ENCODE measurements at places on chromosomes 11 and 22. TPM values are rescaled to one million over a fixed set of nuclear protein-coding genes. Genes with fewer than 3 reads are reported as not detected.

Gene SELENOH
- total RNA-seq, result 204 TPM

- no peak overlapping the region for H3K4me3 ChIP-seq
- no peaks in the 10 kb centered on the region for H3K4me1 ChIP-seq
- no peak for DNase-seq
- no peak overlapping the region for H3K27ac ChIP-seq
- H3K36me3 ChIP-seq, result no peaks in the 10 kb centered on the region
Measured at GRCh38 chr11:113638376-113638775, 67.7 kb downstream of the TMPRSS5 start.

Gene NXPE2
- total RNA-seq, result not detected

- DNase-seq, result no peak
- H3K4me3 ChIP-seq, result no peak overlapping the region
- H3K27me3 ChIP-seq, result no peaks in the 10 kb centered on the region
Measured at GRCh38 chr11:64122411-64123410, 43.2 kb downstream of the MACROD1 start.

DNA sequence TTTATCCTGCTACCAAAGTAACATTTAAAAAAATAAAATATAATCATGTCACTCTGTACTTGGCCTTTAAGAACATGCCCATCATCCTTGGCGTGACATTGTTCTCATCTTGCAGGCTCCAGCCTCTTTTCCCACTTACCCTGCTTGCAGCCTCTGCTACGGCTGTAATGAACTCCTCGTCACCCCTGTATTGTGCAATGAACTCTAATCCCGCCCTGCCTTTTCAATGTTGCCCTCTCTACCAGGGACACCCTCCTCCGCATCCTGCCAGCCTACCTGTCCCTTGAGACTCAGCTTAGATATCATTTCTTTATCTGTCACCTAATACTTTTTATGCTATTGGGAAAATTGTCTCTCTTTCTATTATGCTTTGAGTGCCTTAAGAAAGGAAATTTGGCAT is 12.6 kb upstream of the MMP20 start:
- H3K27ac ChIP-seq, result no peak overlapping the region
- DNase-seq, result no peak
- no peak overlapping the region for H3K4me3 ChIP-seq

DNA sequence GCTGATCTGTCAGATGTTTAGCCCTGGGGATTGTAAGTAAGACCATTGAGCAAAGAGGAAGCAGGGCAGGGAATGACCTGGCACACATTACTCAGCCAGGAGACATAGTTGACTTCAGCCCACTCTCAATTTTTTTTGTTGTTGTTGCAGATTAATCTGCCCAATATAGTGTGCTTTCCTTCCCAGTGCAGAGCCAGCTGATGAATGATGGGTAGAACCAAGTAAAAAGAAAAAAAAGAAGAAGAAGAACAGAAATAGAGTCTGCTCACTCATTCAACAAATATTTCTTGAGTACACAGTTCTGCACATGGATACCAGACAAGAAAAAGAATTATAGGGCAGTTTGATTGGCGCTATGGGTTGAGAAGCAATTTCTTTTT is 292.7 kb downstream of the ETS1 start:
- DNase-seq, result no peak
- H3K27ac ChIP-seq, result peak overlapping the region; percentile 1
- peaks cover 60% of the 10 kb centered on the region for H3K36me3 ChIP-seq
- H3K4me3 ChIP-seq, result no peak overlapping the region

- peak overlapping the region; percentile 88 for H3K27ac ChIP-seq
- peaks cover 20% of the 10 kb centered on the region for H3K27me3 ChIP-seq
- peaks cover 29% of the 10 kb centered on the region for H3K4me1 ChIP-seq
- peak; percentile 37 for DNase-seq
- no peaks in the 10 kb centered on the region for H3K36me3 ChIP-seq
- peak overlapping the region; percentile 71 for H3K4me3 ChIP-seq
Measured at GRCh38 chr11:72519220-72519881, 85.0 kb upstream of the CLPB start.

Gene MS4A6E
- not detected for total RNA-seq

Gene YPEL1
- total RNA-seq, result 6.3 TPM

Gene TRIM48
- not detected for total RNA-seq

DNA sequence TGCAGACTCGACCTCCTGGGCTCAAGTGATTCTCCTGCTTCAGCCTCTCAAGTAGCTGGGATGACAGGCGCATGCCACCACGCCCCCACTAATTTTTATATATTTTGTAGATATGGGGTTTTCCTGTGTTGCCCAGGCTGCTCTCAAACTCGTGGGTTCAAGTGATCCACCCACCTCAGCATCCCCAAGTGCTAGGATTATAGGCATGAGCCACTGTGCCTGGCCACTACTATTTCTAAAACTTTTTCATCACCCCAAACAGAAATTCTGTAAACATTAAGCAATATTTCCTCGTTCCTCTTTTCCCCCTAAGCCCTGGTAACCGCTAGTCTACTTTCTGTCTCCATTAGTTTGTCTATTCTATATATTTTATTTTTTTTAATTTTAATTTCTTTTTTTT is 9.0 kb upstream of the ATG16L2 start:
- no peak overlapping the region for H3K4me3 ChIP-seq
- H3K27ac ChIP-seq, result no peak overlapping the region
- H3K36me3 ChIP-seq, result peaks cover 26% of the 10 kb centered on the region
- peaks cover 18% of the 10 kb centered on the region for H3K4me1 ChIP-seq

- no peaks in the 10 kb centered on the region for H3K4me1 ChIP-seq
- H3K27me3 ChIP-seq, result peaks cover 41% of the 10 kb centered on the region
- H3K4me3 ChIP-seq, result no peak overlapping the region
- DNase-seq, result no peak
- no peak overlapping the region for H3K27ac ChIP-seq
Measured at GRCh38 chr22:28977060-28977459, 84.6 kb downstream of the C22orf31 start.

Gene ROBO4
- total RNA-seq, result 0.05 TPM

GRCh38 chr11:19218786-19219460 is 17.1 kb upstream of the CSRP3 start:
- H3K27ac ChIP-seq, result no peak overlapping the region
- peaks cover 3% of the 10 kb centered on the region for H3K4me1 ChIP-seq
- no peak for DNase-seq
- peaks cover 9% of the 10 kb centered on the region for H3K27me3 ChIP-seq

DNA sequence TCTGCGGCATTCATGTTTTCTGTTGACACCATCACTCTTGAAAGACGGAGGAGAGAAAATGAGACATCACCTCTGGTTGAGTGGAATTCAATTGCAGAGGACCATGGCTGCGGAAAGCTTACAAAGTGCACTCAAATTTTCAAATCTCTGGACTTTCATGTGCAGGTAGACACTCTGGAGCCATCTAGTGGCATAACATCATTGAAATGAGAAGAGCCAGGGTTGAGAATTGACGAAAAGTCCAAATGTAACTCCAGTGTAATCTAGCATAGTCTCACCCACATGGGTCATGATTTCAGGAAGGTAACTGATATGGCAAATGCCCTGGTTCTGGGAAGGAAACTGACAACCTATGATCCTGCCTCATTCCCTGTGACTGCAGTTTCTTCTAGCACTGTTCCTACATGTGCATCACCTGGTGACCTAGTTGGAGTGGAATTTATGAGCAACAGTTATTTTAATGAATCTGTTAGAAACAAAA is 687.8 kb downstream of the KCNA4 start:
- H3K27me3 ChIP-seq, result no peaks in the 10 kb centered on the region
- H3K36me3 ChIP-seq, result no peaks in the 10 kb centered on the region
- no peak for DNase-seq
- no peaks in the 10 kb centered on the region for H3K4me1 ChIP-seq
- H3K27ac ChIP-seq, result no peak overlapping the region

GRCh38 chr11:125214601-125215565 is 50.3 kb downstream of the PKNOX2 start:
- H3K4me1 ChIP-seq, result no peaks in the 10 kb centered on the region
- H3K4me3 ChIP-seq, result no peak overlapping the region
- no peak overlapping the region for H3K27ac ChIP-seq
- H3K27me3 ChIP-seq, result peaks cover 21% of the 10 kb centered on the region
- H3K36me3 ChIP-seq, result no peaks in the 10 kb centered on the region

Gene KCNQ1
- 20.4 TPM for total RNA-seq

- no peaks in the 10 kb centered on the region for H3K4me1 ChIP-seq
- H3K27ac ChIP-seq, result no peak overlapping the region
- H3K27me3 ChIP-seq, result peaks cover 27% of the 10 kb centered on the region
- no peak for DNase-seq
- no peaks in the 10 kb centered on the region for H3K36me3 ChIP-seq
Measured at GRCh38 chr11:8257003-8257664, 6.5 kb downstream of the LMO1 start.

GRCh38 chr11:3197878-3198528 is 20.6 kb downstream of the MRGPRG start:
- no peaks in the 10 kb centered on the region for H3K36me3 ChIP-seq
- no peak overlapping the region for H3K4me3 ChIP-seq
- H3K27me3 ChIP-seq, result peaks cover 9% of the 10 kb centered on the region
- no peak for DNase-seq
- no peak overlapping the region for H3K27ac ChIP-seq

Gene LMNTD2
- 0.34 TPM for total RNA-seq

GRCh38 chr11:88266157-88266556 is 71.4 kb downstream of the CTSC start:
- peaks cover 4% of the 10 kb centered on the region for H3K4me1 ChIP-seq
- no peak overlapping the region for H3K27ac ChIP-seq
- peaks cover 67% of the 10 kb centered on the region for H3K36me3 ChIP-seq
- DNase-seq, result no peak
- H3K4me3 ChIP-seq, result no peak overlapping the region

DNA sequence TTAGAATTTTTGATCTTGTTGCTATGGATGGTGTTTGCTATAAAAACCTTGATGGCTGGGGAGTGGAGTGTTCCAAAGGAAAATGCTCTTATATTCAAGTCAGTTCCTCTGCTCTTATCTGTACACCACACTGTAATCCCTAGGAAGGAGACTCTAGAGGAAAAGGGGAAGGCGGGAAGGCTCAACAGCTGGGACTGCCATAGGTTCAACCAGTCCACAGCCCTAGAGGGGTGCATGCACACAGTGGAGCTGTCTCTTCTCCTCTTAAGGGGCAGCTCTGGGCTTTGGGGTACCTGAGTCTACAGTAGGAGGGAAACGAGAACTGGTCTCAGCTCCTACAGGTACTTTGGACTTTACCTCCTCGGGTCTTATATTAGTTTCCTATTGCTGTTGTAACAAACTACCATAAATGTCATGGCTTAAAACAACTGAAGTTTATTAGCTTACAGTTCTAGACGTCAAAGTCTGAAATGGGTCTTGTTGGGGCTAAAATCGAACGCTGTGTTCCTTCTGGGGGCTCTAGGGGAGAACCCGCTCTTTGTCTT is 77.2 kb upstream of the ZBED5 start:
- no peak overlapping the region for H3K4me3 ChIP-seq
- no peak overlapping the region for H3K27ac ChIP-seq

GRCh38 chr11:3732671-3733436 is 61.7 kb upstream of the CHRNA10 start:
- peaks cover 77% of the 10 kb centered on the region for H3K36me3 ChIP-seq
- H3K4me3 ChIP-seq, result no peak overlapping the region
- H3K27ac ChIP-seq, result no peak overlapping the region
- no peaks in the 10 kb centered on the region for H3K4me1 ChIP-seq
- DNase-seq, result no peak
- H3K27me3 ChIP-seq, result no peaks in the 10 kb centered on the region

Gene ARCN1
- 109 TPM for total RNA-seq
